ENCODE measurements at places on chromosomes 7 and 10.
A peak's percentile ranks its signal among the peaks of the same experiment; 100 is the strongest.

GRCh38 chr7:36283711-36284130 lies 105.9 kb upstream of the ANLN start:
- no peak for DNase-seq

DNA sequence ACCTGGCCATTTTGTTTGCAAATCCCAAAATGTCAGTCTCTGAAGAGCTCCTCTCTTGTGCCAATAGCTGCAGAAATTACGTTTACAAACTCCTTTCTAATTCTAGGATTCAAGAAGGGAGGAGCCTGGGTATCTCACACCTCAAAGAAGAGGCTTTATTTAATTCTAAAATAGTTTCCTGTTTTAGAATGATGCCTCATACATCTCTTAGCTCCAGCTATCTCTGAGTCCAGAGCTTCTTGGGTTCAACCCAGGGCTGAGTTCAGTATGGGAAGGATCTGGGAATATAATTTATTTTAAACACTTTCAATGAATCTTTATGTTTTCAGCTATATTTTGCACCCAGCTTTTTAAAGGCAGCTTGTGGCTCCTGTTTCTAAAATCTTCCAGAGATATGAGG lies 150.1 kb downstream of the CACNA2D1 start:
- DNase-seq: no peak

DNA sequence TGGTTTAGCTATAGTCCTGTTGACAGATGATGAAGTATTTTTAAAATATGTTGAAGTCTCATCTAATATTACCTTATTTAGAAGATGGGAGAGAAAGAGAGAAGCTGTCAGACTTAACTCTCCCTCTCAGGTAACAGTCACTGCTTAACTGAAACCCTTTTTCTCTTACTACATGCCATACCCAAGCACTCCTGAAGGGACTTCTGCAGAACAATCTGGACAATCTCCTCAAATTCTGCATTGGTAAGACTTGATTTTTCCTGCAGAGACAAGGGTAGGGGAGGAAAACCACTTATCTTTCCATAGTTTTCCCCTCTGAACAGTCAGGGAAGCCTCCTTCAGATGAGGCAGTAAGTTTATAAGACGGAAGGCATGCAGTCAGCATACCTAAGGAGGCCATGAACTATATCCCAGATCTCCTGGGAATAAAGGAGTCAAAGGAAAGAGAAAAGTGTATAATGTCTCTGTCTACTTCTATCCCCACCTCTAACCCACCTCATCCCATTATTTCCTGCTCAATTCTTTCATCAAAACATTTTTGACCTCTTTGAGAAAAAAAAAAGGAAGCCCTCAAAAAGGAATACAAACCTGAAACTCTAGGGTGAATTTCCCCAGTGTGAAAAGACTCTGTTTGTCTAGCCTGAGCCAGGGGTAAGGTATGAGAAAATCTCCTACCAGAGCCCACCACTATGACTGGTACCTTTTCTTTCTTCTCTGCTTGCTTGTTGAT lies 9.4 kb downstream of the ZCWPW1 start:
- DNase-seq: no peak

GRCh38 chr10:6039711-6040110 lies 22.5 kb downstream of the IL2RA start:
- DNase-seq: no peak

DNA sequence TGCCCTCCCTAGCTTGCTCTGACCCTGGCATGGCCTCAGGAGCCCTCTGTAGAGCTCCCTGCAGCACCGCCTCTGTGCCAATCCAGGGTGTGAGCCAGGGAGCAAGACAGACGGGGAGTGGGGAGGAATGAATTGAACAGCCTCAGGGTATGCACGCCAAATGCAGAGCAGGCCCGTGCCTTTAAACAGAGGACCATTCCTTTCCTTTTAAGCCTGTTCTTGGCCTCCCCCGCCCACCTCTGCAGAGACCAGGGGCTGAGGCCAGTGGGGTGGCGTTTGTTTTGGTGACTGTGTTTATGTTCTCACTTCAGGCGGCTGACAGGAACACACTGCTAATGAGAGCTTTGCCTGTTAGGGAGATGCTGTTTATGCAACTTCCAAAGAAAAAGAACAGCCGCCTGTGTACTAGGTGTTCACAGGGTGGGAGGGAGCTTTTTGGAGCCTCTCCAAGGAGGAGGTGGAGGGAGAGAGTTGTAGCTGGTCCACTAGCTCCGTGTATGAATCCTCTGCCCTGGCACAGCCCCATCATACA lies 528.1 kb upstream of the DPP6 start:
- DNase-seq: no peak

- DNase-seq: no peak
These were observed 14.2 kb downstream of the KPNA7 start for GRCh38 chr7:99193527-99194220.

GRCh38 chr7:122465296-122465695 lies 160.7 kb upstream of the FEZF1 start:
- DNase-seq: no peak

- DNase-seq: no peak
These were observed 6.1 kb downstream of the FFAR4 start for GRCh38 chr10:93572606-93573005.

DNA sequence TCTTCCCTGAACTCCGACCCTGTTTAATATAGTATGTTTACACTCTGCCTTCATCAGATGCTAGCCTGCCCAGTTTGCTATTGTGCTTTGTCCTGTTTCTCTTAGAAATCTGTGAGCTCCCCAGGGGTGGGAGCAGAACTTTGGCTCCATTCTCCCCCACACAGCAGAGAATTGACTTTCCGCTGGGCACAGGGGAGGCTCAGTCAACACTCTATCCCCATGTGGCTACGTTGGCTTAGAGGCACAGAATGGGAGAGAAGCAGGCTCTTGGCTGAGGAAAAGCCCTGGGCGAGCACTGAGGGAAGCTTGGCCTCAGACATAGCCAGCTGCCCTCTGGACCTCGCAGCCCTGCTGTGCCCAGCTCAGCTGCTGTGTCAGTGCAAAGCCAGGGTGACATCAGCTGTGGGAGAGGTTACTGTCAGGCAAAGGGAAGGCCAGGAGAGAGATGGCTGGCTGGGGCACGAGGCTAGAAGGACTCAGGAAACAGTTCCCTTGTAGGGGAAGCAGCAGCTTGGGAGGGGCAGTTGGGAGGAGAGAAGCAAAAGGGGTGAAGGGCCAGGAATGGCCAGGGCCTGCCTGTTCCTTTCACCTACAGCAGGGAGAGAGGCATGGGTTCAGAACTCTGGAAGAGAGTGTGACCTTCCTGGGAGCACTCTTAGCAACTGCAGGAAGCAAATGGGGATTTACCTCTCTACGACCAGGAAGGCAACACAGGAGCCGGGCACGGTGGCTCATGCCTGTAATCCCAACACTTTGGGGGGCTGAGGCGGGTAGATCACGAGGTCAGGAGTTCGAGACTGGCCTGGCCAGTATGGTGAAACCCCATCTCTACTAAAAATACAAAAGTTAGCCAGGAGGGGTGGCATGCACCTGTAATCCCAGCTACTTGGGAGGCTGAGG lies 5.8 kb upstream of the SCD start:
- peak; percentile 59 for DNase-seq

DNA sequence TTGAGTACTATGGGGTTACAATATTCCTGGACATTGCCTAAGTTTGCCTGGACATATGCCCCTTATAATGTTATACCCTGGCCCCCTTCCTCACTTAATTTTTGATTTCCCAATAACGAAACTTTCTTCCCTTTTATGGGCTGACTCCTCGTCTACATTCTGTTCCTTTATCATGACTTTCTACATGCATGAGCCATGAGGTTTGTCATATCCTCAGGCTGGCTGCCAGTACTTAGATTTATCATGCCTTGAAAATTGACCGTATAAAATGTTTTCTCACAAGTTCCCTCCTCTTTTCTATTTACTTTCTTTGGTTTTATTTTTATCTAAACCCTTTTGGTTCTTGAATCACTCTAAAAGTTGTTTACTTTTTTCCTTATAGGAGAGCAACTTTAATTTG lies 4.7 kb downstream of the DNAH11 start:
- DNase-seq: no peak

DNA sequence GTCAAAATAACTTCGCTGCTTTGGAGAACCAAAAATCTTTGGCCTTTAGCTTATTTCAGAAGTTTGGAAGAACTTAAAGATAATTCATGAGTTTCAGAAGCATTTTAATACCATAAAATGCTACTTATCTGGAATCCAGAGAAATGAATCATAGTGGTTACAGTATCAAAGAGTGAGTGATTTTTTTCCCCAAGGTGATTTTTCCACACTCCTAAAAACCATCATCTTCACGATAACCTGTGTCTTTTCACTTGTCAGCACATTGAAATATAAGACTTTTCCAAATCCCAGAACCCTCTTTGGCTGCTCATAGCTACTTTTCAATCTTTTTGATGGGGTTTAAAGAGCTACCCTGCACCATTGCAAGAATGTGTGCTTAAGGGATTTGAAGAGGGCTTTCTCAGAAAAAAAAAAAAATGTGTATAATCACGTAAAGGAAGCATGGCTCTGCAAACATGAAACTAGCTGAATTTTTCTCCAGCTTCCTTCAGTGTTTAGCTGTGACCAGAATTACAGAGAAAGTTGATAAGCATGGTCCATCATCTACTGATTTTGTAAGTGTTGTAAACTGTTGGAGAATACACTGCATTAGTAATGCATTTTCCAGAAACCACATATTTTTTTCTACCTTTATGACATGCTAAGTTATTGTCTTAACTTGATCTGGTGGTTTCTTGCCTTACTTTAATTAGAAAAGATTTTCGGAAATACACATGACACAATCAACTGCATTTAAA lies 134.9 kb downstream of the BICC1 start:
- DNase-seq: no peak

- no peak for DNase-seq
These were observed at the start of gene SRGN for GRCh38 chr10:69087590-69088470. Gene SRGN (plus strand): TSS chr10:69088103. CDS start chr10:69088158, 55 bp downstream.

DNA sequence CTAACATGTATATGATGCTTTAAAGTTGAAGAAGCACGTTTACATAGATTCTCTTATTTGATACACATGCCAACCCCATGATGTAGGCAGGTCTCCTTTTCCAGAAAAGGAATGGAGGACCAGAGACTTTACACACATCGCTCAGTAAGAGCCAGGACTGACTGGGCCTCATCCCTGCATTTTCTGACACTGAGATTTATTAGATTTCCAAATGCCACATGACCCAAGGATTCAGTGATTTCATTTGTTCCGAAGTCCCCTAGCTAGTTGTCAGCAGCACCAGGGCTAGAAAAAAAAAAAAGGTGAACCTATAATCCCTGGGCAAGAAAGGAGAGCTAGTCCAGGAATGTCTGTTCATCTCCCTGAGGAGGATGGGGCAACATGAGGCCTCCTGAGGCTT lies 143.3 kb upstream of the AGK start:
- no peak for DNase-seq

Data from eye (tissue), 1 donor.